H1 (cell line): ENCODE measurements at places on chromosomes 4 and X. TPM values are rescaled to one million over a fixed set of nuclear protein-coding genes. Genes with fewer than 3 reads are reported as not detected.

- no peak for DNase-seq
Measured at GRCh38 chr4:117157360-117157759, 72.0 kb upstream of the TRAM1L1 start.

- no peak for DNase-seq
Measured at GRCh38 chr4:83783215-83783614, 247.3 kb downstream of the GPAT3 start.

- DNase-seq, result no peak
Measured at GRCh38 chr4:104859601-104860237, 287.0 kb upstream of the TET2 start.

Gene TRIM60
- not detected in 2 replicates for polyA plus RNA-seq

Gene TMEM271
- polyA plus RNA-seq, result 0.08 and 0.14 TPM in 2 replicates

DNA sequence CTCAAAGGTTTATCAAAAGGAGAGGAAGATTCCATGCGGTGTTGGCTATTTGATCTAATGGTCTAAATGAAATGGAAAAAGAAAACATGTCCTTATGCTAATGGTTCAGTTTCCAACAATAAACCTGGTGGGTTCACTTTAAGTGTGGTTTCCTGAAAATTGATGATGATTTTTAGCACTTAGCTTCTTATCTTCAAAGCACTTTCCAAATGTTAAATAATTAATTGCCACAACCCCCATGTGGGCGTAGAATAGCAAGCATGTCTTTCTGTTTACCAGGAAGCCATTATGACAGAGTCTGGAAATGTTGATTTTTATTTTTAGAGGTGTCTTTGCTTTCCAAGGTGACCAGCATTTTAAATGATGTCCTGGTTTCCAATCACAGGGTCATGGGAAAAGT is 134.8 kb upstream of the SLC4A4 start:
- no peak for DNase-seq

DNA sequence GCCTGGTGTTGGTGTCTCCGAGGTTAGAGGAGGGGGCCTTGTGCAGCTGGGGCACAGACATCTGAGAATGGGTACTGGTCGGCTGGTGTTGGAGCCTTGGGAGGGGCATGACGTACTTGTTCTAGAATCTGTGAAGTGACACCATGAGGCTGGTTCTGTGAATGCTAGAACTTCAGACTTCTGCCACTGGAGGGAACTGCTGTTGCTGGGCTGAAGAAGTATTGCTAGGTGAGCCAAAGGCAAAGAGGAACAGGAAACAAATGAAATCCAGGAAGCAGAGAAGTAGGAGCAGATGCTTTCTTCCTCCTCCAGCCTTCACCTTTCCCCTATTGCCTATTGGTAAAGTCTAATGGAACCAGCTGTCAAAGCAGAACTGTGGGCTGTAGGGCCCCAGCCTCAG is 120.9 kb upstream of the DDIT4L start:
- DNase-seq, result no peak

DNA sequence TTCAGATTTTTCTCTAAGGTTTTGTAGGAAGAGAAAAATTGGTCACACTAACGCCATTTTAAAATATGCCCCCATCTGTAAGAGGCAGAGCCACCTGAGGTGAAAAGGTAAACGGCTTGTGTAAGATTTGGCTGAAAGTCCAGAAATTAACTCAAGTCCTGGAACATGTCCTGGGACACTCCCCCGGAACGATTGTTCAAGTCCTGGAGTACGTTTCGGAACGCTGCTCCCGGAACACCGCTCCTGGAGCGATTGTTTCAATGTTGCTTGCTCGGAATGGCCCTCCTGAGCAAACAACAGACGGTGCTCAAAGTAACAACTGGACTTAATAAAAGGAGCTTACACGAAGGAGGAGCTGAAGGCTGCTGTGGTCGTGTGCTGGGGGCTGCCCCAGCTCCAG is 796.5 kb upstream of the SLIT2 start:
- DNase-seq, result no peak

GRCh38 chrX:39731735-39732134 is 366.0 kb downstream of the BCOR start:
- DNase-seq, result no peak

GRCh38 chr4:4754641-4755040 is 104.8 kb upstream of the MSX1 start:
- no peak for DNase-seq

GRCh38 chrX:150200820-150201287 is 162.3 kb upstream of the MAMLD1 start:
- no peak for DNase-seq

Gene FHDC1
- 6.4 and 7.1 TPM in 2 replicates for polyA plus RNA-seq

DNA sequence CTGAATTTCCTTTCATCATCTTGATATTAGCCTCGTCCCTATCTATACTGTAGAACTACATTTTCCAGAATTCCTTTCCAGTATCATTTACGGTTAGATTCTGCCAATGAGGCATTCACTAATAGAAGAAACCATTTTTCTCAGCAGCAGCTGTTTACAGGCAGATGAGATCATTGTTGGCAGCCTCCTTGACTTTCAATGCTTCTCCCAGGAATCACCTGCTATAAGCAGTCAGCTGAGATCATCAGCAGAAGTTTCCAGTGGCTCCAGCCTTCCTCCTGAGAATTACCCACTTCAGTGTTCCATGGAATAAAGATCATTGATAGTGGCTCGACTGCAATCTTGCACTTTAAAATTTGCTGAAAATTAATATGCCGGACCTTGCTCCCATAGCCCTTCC is 157.3 kb upstream of the TET2 start:
- no peak for DNase-seq

DNA sequence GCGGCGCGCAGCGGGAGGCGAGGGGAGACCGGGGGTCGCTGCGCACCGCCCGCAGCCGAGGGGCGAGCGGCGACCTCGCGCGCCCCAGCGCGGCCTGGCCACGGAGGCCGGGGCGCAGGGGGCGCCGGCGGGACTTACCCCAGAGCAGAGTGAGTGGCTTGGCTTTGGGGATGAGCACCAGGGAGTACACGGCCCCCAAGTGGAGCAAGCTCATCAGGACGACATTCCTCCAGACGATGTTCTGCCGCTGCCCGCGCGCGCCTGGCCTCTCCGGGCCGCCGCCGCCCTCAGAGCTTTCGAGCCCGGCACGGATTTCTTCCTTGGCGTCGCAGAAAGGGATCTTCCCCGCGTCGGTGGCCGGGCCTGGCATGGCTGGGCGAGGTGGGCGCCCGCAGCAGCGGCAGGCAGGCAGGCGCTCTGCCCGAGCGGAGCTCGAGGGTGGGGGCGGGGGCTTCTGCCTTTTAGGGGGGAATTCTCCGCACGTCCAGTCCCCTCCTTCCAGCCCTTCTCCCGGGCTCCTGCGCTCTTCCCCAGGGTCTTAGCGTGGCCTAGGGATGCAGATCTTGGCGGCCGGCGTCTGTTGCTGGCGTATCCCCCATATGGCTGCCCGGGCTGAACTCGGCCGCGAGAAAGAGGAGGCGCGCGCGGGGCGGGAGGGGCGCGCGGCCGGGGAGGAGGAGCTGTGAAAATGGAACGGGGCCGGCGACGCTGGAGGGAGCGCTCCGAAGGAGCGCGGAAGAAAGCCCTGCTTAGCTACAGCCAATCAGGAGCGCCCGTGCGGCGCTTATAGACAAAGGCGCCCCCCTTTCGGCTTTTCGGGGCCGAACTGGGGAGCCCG is at the start of gene SCD5:
SCD5 (minus strand) TSS at position 629 of the 838 bp plus-strand sequence; CDS start at position 370, 259 bp downstream.
- DNase-seq, result peak; percentile 64

DNA sequence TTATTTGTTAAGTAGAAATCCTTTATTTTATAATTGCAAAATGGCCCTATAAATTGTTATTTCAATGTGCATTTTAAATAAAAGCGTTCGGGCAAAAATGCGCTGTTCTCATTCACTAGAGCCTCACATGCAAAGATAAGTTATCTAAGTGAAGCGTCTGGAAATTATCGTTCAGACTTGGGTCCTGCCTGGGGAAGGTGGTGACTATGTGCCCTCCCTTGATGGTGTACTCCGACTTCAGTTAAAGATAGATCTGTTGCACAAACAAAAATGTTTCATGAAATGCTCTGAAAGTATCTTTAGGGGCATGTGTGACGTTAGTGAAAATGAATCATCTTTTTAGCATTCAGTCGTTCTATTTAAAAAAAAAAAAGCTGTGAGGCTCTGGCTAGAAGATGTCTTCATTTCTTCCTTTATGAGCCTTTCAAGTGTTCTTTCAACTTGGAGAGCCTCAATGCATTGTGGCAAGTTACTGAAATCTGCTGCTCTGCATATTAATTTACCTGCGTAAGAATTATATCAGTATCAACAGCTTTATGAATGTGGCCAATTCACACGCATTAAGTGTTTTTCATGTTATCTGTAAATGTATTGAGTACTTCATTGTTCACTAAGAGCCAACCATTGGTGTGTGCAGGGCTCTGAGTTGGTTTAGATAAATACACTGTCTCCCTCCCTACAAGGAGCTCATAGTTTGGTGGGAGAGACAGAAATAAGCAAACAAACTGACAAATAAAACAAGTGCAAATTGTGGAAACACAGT is 83.0 kb downstream of the AFF1 start:
- no peak for DNase-seq

DNA sequence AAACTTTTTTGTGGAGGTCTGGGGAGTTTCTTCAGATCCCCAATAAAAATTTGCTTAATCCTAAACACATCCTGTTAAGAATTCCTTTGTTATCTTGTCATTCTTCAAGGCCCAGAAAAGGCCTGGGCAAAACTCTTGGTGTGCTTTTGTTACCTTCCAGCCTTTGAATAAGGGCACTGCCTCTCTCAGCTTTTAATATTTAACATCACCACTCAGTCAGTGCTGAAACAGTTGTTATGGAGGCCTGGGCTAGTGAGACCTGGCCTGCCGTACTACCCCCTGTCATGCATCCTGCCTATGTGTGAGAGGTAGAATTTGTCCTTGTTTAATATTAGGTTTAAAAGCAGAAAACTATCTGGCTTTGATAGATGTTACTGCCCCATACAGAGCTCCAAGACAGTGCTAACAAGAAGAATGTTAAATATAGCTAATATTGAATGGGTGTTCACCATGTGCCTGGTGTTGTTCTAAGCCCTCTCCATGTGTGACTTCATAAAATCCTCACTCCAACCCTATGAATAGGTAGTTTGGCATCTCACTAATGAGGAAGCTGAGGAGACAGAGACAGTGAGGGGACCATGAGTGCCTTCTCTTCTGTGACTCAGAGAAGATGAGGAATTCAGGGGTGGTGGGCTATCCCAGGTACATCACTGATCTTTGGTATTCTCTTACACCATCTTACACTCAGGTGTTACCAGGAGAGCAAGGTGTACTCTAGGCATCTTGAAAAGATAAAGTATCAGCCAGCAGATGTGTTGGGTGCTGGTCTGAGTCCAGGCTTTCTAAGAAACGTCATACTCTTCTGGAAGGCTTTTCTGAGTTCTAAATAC is 6.2 kb downstream of the PPP1R2C start:
- no peak for DNase-seq

Gene STATH
- polyA plus RNA-seq, result not detected in 2 replicates

Gene GPRIN3
- polyA plus RNA-seq, result 0.16 and 0.17 TPM in 2 replicates

DNA sequence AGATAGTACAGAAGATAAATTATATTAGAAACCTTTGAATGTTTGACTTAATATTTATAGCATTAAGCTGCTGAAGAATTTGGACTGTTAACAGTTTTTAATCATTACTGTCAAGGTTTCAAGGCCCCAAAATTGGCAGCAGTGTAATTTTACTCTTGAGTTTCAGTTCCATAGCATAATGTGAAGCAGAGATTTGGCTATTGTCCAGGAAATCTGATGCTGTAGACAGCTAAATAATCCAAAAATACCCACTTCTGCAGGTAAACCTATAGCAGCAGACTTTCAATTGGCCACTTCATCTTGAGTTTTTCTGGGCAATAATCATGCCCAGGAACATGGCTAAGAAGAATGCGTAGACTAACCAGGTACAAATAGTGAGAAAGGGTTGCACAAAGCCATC is 85.0 kb downstream of the RCHY1 start:
- no peak for DNase-seq

DNA sequence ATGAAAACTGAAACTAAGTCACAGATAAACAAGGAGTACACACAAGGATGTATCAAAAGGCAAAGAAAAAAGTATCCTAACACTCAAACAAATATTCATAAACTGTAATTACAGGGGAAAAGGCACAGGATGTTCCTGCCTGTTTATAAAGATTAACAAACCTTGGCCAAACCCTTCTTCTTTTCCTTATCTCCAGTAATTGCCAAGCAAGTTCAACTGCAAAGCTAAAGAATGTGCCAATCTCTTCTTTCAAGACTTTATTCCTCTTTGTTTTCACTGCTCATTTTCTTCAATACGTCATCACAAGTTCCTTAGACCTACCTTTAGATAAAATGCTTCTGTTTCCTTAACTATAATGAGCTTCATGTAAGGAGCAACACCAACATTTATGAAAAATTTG is 171.2 kb downstream of the AMELX start:
- no peak for DNase-seq

DNA sequence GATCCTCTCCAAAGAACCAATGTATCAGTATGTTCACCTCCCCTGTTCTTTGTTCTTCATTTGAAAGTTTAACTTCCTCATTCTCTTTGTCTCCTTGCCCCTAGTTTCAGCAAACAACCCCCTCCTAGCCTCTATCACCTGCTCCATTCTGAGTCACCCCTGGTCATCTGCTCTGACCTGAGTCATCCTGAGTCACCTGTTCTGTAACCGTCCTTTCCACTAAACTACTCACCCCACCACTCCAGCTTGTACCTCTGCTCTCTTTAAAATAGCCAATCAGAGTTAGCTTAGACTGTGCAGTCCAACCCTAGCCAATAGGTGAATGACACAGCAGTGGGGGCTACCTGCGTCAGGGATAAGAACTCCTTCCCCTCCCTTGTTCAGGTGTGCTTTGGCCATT is 249.8 kb upstream of the AADAT start:
- DNase-seq, result no peak

DNA sequence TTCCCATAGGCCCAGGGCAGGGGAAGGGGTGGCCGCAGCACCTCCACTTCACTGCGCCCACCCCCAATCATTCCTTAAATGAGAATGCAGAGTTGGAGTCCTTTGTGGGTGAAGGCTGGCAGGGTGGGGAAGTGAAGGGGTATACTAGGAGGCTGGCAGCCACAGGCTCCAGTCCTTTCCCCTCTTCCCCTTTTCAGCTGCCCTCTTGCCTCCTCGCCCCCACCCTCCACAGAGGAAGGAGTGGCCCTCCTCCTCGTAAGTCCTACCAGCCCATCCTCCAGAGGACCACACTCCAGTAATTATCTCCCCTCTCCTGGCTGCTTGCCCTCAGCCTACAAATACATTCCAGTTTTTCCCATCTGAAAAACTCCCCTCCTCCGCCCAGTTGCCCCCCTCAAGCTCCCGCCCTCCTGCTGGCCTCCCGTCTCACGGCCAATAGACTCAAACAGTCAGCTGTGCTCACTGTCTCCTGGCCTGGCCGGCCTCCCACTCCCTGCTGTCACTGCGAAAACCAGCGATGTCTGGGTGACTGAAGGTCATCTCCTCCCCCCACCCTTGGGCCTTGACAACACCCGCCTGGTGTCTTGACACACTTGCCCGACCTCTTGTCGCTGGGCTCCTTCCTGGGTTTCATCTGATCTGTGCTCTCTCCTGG is 38.8 kb downstream of the EFNB1 start:
- DNase-seq, result no peak

DNA sequence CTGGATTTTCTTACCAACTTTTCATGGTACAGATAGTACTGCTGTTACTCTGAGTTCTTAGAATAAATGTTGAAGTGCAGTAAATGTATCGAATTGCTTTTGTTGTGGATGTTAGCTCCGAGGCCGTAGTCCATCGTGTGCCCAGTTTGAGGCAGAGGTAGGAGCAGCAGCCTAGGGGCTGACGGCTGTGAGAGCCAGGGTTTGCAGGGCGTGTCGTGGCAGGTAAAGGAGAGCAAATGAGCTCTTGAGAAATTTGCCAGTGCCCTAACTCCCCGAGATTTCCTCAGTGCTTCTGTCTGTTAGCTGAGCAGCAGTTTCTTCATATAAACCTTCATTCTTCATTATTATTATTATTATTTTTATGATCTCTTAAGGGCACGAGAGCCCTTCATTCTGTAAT is 21.6 kb downstream of the PRIMPOL start:
- no peak for DNase-seq

- DNase-seq, result no peak
Measured at GRCh38 chr4:126960760-126961159, 672.0 kb upstream of the INTU start.
